HuH-7.5 (cell line): ENCODE measurements at places on chromosomes 1 and 21.
A peak's percentile ranks its signal among the peaks of the same experiment; 100 is the strongest.

DNA sequence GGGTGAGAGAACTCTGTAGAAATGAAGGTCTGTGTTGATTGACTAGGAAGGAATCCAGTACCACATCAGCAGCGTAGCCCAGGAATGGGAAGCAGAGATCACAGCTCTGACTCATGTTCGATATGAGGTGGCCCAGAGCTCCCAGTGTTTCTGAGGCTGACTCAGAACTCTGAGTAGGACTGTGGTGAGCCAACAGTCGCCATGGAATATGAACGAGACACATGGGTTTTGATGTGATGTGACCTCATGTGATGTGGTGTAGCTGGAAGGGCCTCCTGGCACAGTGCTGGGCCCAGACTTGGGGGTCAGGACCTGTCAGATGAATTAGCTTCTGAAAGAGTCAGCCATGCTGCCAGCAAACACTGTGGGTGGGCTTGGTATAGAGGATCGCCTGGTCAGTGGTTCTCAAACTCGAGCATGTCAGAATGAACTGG is 237.0 kb downstream of the MRPL39 start:
- no peak for DNase-seq

GRCh38 chr1:6423321-6423999 is 1.1 kb upstream of the ESPN start:
- DNase-seq = peak; percentile 94

DNA sequence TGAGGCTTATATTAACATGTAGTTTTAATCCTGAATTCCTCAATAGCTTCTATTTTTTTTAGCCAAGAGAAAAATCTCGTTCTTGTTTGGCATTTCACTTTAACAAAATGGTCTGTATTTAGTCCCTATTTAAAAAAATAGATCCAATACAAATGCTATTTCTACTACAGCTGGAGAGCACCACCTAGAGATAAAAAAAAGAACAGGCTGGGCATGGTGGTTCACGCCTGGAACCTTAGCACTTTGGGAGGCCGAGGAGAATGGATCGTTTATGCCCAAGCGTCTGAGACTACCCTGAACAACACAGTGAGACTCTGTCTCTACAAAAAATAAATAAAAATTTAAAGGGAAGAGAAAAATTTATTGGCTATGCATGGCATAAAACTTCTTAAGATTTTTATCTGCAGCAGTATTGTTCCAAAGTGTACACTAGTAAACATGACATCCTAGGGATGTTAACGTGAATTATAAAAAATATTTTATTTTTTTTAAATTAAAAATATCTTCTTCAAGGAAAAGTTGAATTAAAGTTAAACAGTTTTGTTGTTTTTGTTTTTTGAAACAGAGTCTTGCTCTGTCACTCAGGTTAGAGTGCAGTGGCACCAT is 4.4 kb downstream of the ST7L start:
- DNase-seq = no peak

- peak; percentile 80 for DNase-seq
Measured at GRCh38 chr1:159936273-159936904, 9.0 kb downstream of the IGSF9 start.

DNA sequence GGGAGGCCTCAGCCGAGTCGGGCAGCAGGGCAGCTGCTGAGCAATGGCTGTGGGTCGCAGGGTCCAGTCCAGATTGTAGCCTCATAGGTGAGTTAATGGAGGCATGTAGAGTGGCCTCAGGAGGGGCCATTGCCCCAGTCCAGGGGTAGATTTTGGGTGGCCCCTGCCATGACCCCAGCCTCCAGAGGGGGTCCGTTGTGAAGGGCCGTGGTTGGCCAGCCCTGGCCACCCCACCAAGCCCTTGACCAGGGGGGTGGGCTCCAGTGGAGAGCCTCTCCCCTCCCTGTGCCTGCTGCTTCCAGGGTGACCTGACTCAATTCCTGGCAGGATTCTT is 26.1 kb downstream of the TRPM2 start:
- DNase-seq = no peak

GRCh38 chr1:167158111-167158812 is 62.4 kb upstream of the POU2F1 start:
- no peak for DNase-seq

DNA sequence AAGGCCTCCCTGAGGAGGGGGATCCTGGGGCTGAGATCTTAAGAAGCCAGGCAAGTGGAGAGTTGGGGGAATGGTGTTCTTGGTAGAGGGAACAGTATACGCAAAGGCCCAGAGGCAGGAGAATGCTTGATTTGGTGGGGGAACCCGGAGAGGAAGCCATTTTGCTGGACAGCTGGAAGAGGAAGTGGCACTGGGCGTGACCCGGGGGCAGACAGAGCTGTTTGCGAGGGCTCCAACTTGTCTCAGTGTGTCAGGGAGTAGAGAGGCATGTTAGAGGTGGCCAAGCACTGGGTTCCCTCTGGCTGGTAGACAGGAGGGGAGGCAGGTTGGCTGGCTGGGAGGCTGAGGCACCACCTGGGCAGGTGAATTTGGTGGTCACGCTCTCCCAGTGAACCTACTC is 96.3 kb upstream of the ACTL8 start:
- no peak for DNase-seq

DNA sequence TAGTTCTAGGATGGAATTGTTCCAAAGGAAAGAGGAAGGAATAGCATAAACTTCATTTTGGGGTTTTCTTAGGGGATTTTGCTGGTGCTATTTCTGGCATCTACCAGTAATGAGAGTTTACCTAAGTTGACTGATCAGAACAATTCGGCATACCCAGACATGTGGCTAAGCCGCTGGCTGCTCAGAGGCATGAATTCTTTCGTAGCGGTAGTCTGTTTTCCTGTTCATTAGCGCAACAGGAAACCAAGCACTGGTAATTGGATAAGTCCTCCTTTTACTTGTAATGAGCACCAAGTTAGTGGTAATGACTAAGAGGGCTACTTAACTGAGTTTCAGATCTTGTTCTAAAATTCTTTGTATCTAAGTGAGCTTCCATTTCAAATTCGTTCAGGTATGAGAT is 38.6 kb downstream of the C21orf91 start:
- no peak for DNase-seq

DNA sequence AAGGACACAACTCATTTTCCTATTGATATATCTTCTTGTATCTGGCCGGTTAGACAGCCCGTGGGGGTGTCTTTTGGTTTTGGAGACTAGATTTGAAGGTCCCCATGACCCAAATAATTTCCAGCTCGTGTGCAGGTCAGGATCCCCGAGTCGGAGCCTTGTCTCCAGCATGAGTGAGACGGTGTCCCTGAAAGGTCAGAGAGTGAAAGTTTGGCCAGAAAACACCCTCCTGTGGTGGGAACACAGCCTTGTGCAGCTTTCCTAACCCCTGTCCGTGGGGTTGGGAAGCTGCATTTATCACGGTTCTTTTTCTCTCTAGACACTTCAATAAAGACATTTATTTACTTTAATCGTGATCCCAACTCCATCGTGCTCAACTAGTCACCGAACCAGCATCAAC is 17.6 kb downstream of the COQ8A start:
- no peak for DNase-seq

DNA sequence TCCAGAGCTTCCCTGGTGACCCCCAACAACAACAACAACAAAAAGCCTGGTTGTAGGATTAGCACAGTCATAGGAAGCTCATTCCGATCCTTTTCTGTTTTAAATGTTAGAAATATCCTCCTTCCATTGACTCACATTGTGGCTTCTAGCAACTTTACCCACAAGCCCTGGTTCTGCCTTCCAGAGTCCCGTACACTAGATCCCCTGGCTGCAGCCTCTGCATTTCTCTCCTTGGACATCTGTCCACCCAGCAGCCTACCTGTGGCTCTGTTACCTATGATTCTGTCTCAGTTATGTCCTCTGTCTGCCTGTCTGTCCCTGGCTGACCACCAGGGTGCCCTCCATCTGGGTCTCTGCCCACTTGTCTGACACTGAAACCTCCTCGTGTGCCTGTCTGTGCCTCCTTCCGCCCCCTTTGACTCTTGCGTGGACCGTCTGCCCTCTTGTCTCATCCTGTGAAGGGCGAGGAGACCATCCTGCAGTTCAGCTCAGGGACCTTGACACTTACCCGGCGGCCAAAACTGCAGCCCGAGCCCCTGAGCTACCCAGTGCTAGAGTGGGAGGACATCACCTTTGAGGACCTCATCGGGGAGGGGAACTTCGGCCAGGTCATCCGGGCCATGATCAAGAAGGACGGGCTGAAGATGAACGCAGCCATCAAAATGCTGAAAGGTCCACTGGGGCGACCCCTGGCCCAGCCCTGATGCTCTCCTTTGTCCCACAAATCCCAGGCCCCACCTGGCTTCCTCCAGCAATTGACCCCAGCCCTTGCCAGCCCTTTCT is 16.1 kb downstream of the TIE1 start:
- no peak for DNase-seq

DNA sequence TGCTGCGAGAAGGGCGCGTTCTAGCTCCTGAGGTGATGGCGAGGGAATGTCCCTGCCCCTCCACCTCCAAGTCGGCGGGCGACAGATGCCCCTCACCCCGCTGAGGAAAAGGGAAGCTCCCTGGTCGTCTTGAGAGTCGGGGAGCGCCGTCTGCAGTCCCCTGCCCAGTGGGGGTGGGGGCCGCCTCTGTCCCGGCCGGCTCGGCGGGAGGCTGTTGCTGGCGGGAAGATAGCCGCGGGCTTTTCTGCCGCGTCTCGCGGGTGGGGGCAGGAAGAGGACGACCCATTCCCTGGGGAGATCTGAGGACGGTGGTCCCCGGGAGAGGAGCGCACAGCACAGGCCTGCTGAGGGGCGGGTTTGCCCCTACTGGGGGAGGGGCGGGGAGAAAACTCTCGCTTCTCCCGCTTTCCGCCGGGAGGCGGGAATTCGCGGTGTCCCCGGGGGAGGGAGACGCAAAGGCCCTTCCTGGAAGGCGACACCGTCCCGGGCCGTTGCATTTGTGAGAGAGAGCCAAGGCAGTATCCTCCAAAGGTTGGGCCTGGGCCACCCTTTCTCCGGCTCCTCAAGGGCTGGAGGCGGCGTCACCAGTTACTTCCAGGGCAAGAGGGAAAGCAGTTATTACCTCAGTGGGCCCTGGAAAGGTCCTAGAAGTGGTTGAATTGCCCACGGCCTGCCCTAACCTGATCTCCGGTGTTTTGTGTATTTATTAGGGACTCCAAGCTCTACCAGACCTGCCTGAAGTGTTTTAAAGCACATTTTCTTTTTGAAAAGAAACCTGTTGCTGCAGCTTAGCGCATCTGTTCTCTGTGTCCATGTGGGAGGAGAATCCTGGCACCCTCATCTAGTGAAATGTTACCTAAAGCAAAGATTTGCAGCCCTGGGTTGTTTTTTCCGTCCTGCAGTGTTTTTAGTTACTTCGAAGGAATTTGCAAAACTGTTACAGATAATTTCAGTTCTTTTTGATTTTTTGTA is 648 bp downstream of the S100PBP start:
- DNase-seq = peak; percentile 61

DNA sequence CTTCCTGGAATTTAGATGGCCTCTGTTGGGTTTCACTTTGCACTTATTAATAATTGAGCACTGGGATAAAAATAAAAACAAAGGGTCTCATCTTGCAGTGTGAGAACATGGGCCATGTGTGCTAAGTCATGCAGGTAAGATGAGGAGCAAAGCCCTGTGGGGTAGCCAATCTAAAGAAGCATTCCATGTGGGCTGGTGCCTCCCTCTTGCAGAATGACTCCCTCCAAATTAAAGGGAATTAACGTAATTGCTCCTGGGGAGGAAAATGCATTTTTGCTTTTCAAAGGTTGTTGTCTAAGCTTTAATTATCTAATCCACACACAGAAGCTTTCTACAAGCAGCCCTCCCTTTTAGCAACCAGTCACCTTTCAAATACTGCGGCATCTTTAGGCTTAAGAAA is 69.8 kb downstream of the CDC14A start:
- no peak for DNase-seq

DNA sequence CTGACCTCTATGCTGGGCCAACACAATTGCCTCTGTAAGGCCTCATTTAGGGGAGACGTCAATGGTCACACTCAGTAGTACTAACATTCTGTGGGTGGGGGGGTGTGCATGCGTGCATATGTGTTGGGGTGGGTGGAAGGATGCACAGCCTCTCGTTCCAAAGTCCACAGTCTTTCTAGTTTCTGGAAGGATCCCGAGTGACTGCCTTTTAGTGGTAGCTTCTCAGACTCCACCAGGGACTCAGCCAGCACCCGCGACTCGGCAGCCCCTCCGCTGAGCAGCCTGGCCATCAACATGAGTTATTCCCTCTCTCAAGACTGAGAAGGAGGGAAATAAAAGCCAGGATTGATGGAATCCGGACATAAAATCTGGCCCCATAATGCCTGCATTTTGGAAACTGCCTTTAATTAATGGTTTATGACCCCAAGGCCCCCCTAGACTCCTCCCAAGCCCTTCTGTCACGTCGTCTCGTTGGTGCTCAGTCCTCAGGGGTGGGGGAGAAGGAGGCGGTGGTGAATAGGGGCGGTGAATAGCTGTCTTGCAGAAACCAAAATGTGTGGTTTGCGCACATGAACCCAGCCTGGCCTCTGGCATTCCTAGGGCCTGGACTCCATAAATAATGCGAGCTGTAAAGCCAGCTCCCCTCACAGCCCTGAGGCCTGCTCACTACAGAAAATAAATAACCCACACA is 65.1 kb upstream of the TMEM51 start:
- no peak for DNase-seq
